ENCODE measurements at places on chromosomes 7 and 10.

DNA sequence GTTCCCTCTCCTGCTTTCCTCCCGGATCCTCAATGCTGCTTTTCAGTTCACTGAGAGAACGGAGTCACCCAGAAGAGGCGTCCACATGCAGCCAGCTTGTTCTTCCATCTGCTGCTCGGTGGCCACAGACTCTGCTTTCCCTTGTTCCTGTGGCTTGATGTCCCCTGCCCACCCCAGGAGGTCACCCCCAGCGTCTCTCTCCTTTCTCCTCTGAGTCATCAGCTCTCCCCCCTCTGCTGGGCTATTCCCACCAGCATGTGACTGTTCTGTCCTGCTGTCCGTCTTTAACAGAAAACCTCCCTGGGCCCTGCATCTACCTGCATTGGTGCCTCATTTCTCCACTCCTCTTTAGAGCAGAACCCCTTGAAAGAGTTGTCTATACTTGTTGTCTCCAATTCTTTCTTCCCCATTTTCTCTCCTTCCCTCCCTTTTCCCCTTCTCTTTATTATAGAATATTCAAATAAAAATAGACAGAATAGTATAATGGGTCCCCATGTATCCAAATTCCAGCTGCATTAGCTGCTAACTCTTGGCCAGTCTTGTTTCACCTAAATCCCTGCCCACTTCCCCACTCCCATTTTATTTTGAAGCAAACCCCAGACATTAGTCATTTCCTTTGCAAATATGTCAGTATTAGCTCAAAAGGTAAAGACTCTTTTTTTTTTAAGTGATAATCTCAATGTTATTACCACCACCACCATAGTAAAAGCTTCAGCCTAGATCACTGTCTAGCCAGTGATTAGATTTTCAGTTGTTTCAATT, 4.1 kb downstream of the ZNF282 start:
- no peak for DNase-seq

GRCh38 chr7:156603011-156603410, 37.6 kb upstream of the RNF32 start:
- no peak for DNase-seq

DNA sequence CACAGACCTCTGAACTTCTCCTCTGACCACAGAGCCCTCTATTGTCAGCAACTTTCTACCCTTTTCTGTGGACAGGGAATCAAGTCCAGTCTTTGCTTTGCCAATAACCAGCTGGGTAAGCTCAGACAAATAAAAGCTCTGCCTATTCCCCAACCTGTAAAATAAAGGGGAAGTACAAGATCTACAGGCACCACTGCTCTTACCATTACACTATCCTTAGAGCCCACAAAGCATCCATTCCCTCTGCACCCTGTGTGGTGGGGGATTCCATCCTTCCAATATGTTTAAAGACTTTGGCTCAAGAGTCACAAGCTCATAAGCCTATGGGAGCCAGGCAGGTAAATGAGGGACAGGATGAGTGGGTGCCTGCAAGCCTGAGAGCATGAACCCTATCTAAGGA, 88.2 kb downstream of the PARD3 start:
- no peak for DNase-seq

DNA sequence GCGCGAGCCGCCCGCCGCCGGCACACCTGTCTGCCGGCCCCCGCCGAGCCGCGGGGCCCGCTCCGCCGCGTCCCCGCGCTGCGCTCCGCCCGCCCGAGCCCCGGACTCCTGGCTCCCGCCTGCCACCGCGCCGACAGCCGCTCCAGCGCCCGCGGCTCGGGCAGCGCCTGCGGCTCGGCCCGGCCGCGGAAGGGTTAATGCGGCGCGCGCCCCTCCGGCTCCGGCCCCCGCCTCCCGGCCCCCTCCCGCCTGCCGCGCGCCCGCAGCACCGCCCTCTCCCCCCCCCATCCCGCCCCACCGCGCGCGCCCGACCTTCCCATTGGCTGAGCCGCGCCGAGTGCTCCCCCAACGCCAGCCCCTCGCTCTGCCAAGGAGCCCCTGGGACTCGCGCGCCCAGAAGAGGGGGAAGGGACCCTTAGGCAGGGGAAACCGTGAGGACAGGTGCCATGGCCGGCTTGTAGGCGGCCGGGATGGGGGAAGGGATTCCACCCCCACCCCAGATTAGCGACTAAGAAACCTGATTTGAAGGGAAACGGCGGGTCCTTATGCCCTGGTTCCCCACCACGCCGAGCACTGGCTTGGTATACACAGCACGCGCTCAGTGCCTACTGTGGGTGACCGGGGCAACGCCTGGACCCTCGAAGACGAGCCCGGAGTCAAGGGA, at the start of gene KCNH2:
Gene KCNH2, minus strand, starts transcription at position 196 of the 664 bp plus-strand sequence. CDS start 408 bp downstream, outside the sequence.
- no peak for DNase-seq

DNA sequence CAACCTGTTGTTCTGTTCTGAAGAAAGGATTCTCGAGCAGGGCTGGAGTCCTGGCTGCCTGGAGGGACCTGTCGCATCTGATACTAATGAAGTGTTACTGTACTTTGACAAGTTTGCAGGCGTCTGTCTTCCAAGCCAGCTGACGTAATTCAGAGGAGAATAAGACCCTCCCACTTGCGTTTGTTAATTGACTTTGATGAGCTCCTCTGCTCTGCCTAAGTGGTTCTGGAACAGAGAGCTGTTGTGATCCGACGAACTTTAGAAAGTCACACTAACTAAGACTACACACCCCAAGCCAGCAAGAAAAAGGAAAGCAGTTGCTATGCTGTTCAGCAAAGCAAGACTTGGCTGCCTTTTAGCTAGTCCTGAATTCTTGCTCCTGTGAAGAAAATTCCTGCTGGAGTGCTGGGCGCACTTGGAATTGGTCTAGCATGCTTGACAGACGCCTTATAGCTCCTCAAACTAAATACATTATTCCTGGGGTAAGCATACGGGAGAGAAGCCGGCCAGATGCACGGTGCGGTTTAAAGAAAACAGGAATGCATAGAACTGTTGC, 200.3 kb downstream of the CACNB2 start:
- DNase-seq: no peak

- no peak for DNase-seq
Measured at GRCh38 chr10:89122433-89123051, 84.6 kb downstream of the CH25H start.

GRCh38 chr7:112143582-112143981, 62.6 kb downstream of the DOCK4 start:
- DNase-seq: no peak

DNA sequence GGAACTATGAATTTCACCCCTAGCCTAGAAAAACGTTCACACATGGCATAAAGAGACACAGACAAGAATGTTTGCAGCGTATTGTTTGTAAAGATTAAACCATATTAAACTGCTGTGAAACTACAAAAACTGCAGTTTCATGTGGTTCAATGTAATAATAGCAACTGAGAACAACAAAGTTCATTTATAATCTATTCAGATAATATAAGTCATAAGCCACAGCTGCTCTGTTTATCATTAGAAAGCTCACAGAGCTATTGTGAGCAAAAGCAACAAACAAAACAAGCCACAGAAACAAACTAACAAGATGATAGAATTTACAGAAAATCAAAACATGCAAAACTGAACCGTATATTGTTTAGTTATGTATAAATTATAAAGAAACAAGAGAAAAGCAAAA, 113.5 kb downstream of the AHR start:
- DNase-seq: no peak

DNA sequence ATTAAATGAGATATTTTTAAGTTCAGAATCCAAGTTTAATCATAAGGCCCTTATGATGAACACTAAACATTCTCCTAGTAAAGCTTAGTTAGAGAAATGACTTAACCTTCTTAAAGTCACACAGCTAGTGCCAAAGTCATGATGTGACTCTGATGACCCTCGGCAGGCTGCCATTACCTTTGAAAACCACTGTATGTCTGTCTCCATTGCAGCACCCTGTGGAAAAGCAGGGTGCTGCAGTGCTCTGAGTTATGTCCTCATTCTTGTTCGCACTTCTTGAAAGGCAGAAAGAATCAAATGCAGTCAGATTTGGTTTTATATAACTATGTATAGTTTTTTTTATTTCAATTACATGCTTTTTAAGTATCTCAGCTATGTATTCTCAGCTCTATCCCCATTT, 105.0 kb downstream of the PHTF2 start:
- DNase-seq: no peak

- no peak for DNase-seq
Measured at GRCh38 chr10:57716884-57717283, 550.8 kb downstream of the IPMK start.

DNA sequence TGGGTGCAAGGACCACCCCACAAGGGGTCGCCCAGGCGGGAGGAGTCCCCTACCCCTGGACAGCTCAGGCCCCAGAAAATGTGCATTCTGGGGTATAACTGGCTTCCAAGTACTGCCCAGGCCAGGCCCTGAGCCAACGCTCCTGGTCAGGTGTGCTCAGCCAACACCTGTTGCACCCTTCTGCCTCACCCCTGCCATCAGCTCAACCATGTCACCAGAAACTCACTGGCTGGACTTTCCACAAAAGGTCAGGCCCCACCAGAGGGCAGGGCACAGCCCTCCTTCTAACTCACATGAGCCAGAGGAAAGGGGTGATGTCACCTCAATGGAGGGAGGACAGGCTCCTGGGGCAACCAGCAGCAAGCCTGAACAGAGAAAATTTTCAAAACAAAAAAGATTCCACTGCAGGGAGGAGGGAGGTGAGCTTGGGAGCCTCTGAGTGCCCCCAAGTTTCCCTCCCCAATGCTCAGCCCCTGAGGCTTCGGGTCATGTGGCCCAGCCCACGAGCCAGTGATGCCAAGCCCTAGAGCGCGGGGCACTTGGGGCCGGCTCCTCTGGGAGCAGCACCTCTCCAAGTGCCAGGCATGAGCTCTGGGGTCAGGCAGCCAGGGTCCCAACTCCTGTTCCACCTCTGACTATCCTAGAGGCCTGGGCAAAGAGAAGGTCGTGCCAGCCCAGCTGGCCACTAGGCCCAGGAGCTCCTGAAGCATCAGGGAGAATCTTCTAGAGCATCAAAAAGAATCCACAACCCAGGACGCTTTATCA, 2.2 kb downstream of the OGDHL start:
- no peak for DNase-seq

Measured in activated naive CD4-positive, alpha-beta T cell (primary cell).